Astrocyte of the hippocampus (primary cell): ENCODE measurements at places on chromosomes 5 and 9.

- no peak for DNase-seq
Observed at GRCh38 chr9:110738982-110739381, 70.4 kb downstream of the MUSK start.

- no peak for DNase-seq
Observed at GRCh38 chr5:90641528-90641927, 82.9 kb downstream of the ADGRV1 start.

DNA sequence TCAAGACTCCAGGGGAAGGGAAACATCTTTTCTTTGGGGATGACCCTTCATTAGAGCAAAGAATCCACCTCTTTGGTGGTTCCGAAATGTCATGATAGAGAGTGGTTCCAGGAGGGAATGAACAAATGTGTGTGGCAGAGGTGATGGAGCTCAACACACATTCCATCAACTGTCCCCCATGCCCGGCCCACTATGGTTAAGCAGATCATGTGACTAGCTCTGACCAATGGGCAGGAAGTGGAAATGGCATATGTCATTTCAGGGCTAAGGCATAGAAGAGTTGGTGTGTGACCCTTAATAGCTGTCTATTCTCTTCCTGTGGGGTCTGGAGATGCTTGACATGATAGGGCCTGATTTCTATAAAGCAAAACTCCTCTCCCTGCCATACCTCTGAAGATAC lies 194.6 kb downstream of the GAS1 start:
- DNase-seq: no peak

- DNase-seq: no peak
Observed at GRCh38 chr5:159181152-159181551, 28.2 kb downstream of the RNF145 start.

- DNase-seq: no peak
Observed at GRCh38 chr5:163563880-163564279, 58.5 kb downstream of the MAT2B start.

- DNase-seq: no peak
Observed at GRCh38 chr9:86042199-86042978, 57.0 kb downstream of the GOLM1 start.

DNA sequence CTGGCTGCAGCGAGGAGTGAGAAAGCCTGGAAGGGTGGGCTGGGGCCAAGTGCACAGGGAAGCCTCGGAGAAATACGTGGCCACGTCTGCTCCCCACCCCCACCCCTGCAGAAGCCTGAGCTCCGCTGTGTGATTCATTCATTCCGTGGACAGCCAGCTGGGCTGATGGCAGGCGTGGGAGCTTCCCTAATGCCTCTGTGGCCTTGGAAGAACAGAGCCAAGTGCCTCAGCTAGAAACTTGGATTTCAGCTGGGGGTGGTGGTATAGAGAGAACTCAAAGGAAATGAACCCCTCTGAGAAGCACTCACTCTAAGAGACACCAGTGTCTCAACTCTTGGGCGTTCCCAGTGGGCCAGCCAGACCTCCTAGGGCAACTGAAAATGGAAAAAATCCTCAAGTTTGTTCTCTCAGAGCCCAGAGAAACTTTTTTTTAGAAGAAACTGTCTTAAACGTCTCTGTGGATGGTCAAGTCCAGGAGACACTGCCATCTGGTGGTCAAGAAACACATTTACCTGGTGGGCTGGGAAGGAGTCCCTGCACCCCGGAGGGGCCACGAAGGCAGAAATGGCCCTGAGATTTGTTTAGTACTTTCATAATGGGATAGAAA lies 18.0 kb downstream of the ATOX1 start:
- peak; percentile 93 for DNase-seq

- no peak for DNase-seq
Observed at GRCh38 chr5:123515904-123516303, 3.9 kb downstream of the CSNK1G3 start.

- DNase-seq: peak; percentile 25
Observed at GRCh38 chr9:88777498-88778312, 213.6 kb upstream of the S1PR3 start.

GRCh38 chr5:10153394-10153793 lies 96.3 kb downstream of the ATPSCKMT start:
- no peak for DNase-seq

DNA sequence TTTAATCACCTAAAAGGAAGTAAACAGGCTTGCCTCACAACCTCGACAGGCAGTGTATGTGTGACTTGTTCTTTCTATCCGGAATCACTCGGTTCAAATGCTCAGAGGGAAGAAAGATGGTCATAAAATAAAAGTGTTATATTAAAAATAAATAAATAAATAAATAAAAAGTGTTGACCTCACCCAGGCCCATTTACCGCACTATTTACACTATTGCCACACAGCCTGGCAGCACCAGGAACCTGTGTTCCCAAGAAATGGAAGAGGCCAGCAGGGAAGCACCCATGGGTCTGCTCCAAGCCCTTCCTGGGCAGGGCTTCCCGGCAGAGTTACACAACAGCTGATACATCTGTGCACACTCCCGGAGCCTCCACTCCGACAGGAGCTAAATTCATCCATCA lies 127.9 kb downstream of the EFNA5 start:
- peak; percentile 51 for DNase-seq

DNA sequence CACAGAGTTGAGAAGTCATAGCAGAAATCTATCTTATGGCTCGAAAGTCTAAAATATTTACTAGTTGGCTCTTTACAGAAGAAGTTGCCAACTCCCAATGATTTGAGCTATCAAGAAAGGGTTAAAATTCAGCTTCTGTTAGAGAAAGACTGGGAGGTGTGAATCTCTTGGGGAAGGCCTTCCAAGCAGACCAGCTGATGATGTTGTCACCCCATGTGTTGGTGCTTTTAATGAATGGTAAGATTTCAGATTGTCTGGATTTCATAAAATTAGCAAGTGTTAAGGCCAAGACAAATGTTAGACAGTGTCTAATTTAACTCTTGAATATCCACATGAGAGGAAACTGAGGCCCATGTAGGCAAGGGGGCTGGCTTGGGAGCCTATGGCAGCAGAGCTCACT lies 63.9 kb downstream of the PPARGC1B start:
- no peak for DNase-seq

DNA sequence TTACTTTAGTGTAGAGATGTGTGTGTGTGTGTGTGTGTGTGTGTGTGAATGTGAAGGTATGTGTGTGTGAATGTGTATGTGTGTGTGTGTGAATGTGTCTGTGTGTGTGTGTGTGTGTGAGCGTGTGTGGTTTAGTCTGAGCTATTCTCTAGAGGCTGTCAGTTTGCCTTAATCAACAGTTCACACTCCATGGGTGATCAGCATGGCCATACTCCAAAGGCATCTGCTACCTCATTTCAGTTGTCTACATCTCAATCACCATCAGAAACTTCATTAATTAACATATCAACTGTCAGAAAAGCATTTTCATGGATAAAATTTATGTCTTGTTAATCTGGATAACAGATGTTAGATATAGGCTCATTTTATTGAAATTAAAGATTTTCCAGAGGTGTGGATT lies 103.1 kb upstream of the PTPN3 start:
- no peak for DNase-seq

- no peak for DNase-seq
Observed at GRCh38 chr9:91412941-91413340, 10.7 kb downstream of the NFIL3 start.

- DNase-seq: no peak
Observed at GRCh38 chr9:121682201-121682600, 30.8 kb downstream of the DAB2IP start.

- peak; percentile 88 for DNase-seq
Observed at GRCh38 chr5:138752951-138753793, at the start of gene CTNNA1. Gene CTNNA1 (plus strand): TSS chr5:138753425. CDS start chr5:138781925, 28,500 bp downstream.

GRCh38 chr5:548256-548655 lies 24.0 kb upstream of the SLC9A3 start:
- DNase-seq: peak; percentile 42

DNA sequence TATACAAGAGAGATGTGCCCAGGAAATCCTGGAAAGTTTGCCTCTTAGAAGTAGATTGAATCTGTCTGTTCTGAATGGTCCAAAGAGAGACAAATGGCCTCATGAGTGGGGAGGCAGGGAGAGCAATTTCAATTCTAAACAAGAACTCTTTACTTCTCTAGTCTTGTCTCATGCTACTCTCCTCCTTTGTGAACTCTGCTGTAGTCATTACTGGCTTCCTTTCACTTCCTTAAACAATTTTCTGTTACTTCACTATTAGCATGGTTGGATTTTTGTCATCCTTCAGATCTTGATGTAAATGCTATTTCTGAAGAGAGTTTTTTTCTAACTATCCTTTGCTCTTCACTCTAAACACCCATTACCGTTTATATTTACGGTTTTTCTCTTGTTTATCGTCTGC lies 54.0 kb upstream of the GRIN3A start:
- DNase-seq: no peak

- DNase-seq: peak; percentile 23
Observed at GRCh38 chr5:31397926-31398557, 133.9 kb downstream of the DROSHA start.

DNA sequence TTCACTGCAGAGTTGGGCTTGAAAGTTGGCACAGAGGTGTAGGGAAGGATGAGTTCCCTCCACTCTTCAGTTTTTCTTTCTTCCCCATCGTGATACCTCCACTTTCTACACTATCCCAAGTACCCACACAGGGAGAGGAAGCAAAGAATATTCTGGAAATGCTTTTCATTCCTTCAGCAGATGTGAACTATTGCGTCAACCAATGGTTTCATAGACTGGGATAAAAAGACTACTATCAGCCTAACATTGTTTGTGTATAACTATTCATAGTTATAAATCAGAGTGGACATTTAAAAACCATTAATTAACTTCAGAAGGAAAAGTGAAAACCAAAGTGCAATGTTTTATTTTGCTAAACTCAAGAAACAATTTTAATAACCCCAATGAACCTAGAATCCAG lies 63.6 kb upstream of the MAMDC2 start:
- no peak for DNase-seq

DNA sequence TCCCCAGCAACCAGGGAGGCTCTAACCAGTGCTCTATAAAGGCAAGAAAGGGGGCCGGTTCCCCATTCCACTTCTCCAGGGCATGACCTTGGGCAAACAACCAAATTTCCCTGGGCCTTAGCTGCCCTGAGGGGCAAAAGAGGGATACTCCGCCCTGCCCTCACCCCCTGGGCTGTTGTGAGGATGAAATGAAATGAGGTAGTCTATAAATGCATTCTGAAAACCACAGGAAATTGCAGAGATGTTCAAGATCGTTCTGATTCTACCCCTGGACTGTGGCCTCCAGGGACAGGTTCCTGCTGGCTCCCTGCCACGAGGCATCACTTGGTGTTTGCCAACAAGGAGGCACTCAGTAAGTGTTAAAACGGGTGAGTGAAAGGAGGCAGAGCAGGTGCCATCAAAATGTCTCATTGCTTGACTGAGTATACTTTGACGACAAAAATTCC lies 5.7 kb downstream of the RAPGEF1 start:
- DNase-seq: no peak

DNA sequence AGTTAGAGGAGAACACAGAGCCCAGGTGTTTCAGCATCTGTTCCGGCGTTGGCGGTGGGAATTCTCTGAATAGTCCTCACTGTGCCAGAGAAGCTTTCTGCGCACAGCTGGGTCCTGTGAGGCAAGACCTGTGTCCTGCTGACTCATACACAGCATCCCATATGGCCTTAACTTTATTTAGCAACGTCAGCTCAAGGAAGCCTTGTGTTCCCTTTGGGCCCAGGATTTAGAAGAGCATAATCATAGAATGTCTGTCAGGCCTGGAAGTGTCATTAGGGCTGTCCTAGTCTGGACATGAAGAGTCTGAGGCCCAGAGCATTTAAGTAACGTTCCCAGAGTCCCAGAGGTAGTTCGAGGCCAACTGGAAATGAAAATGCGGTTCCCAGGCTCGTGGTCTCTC lies 188.6 kb upstream of the DMRT1 start:
- no peak for DNase-seq

GRCh38 chr5:75496026-75496425 lies 15.4 kb downstream of the CERT1 start:
- no peak for DNase-seq

GRCh38 chr5:103346162-103346748 lies 87.7 kb downstream of the MACIR start:
- no peak for DNase-seq

DNA sequence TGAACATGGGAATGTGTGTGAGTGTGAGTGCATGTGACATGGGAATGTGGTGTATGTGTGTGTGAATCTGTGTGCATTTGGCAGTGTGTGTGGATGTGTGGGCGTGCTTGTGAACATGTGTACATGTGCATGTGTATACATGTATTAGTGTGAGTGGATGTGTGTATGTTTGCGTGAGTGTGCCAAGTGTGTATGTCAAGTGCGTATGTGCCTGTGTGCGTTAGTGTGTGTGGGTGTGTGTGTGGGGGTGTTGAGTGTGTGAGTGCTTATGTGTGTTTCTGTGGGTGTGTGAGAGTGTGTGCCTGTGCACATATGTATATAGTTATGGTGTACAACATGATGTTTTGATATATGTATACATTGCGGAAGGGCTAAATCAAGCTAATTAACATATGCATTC lies 244.3 kb downstream of the GADD45G start:
- no peak for DNase-seq

DNA sequence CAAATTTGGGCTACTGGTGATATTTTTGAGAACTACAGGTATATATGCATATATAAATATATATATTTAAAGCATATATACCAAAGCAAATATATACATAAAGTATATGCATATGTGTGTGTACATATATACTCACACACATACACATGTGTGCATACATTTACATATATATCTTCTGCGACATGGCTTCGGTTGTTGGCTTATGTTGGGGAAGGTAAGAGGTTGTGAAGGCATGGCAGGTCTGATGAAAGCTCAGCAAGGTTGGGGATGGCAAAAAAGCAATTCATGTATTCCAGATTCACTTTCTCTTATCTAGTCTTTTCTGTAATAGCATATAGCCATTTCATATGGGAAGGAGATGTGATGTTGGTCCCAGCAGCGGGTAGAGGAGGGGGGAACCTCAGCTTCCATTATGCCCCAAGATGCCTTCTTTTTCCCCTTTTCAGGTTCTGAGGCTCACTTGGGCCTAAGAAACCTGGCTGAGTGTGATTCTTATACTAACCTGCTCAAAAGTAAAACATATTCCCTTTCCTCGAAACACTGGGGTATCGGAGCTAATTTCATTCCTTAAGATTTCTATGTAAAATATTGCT lies 201.7 kb downstream of the MEF2C start:
- DNase-seq: peak; percentile 53

DNA sequence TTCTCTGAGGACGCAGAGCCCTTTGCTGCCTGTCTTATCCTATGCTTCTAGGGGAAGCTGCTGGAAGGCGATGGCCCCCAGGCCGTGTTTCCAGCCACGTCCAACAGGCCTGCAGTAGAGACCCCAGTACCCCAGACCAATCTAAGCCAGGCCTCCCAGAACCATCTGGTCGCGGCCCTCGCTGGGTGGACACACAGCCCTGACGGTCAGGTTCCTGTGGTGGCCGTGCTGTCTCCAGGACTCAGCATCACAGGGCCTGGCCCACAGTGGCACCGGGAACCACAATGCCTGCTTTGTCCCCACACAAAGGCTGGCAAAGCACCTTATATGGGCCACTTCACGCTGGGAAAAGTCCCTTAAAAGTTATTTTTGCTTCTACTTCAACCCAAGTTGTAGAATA lies 44.5 kb downstream of the SEMA4D start:
- DNase-seq: no peak
